ENCODE measurements at places on chromosomes 11 and 22. TPM values are rescaled to one million over a fixed set of nuclear protein-coding genes. Genes with fewer than 3 reads are reported as not detected.

The GP1BB gene
- 0.27 TPM for total RNA-seq

The ROM1 gene
- total RNA-seq: 0.68 TPM

The ELF5 gene
- not detected for total RNA-seq

The FKBP2 gene
- total RNA-seq: 25.7 TPM

The GLYAT gene
- total RNA-seq: not detected

The OR5P2 gene
- not detected for total RNA-seq

The NEU3 gene
- total RNA-seq: 17.0 TPM

The DCDC1 gene
- total RNA-seq: not detected

The DDIAS gene
- total RNA-seq: 1.7 TPM
